ENCODE measurements at places on chromosomes 4 and X. TPM values are rescaled to one million over a fixed set of nuclear protein-coding genes. Genes with fewer than 3 reads are reported as not detected.

GRCh38 chr4:146567396-146567795 lies 45.7 kb upstream of the SLC10A7 start:
- no peak for DNase-seq

DNA sequence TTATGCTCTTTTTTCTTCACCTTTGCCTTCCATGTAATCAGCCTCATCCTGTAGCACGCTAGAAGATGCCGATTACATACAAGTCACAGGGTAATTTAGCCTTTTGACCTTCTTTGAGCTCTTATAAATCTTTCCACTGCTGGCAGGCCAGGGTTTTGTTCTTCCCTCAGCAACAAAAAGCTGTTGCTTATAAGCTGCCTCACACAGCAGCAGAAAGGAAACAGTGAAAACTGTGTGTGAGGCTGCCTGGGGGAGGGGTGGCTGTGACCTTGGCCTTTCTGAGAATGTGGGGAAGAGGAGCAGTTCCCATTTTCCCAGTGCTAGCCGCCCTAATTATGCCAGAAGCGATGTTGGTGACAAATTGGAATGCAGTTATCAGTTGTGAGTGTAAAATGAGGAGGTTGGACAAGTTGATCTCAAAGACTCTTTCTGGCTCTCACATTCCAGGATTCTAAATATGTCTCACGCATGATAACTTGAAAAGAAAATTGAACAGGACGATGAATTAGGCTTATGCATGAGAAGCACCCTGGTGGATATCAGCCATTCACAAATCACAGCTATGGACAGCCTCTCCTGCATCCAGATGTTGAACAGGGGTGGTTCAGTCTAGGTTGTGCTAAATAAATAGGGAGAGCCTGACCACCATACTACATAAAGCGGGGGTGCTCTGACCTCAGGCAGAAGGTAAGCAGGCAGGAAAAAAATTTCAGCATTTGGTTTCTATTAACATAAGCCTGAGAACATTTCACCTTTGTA lies 25.7 kb downstream of the SLITRK2 start:
- DNase-seq: no peak

DNA sequence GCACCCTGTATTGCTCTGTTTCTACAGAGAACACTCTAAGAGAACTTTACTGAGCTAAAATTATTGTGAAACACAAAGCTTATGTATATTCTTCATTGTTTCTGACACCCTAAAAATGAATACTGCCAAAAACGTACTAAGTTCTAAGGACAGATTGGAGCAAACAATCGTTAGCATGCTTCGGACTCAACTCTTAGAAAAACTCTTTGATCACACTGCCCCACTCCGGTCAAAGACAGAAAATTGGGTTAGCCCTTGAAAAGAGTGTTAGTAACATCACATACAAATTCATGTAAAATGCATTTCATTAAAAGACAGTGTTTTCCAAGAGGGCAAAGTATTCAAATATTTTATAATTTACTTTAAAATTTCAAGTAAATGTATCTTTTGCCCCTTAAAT lies 177.4 kb downstream of the DCHS2 start:
- DNase-seq: peak; percentile 27

Gene HTN3
- not detected for total RNA-seq

GRCh38 chrX:10966057-10966456 lies 145.1 kb upstream of the HCCS start:
- no peak for DNase-seq

DNA sequence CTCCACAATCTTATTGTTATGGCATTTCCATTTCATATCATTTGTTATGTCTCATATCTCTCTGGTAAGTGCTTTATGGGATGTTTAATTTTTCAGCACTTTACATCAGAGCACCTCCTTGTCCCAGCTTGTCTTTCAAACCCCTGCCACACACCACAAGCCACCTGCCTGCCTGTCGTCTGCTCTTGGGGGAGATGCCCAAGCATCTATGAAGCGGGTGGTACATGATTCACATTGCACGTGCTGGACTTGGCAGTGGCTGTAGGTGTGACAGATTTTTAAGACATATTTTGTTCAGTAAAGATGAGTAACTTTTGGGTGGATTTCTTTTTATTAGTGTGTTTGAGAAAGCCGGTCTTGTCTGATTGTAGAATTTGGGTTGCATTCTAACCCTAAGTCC lies 14.2 kb upstream of the SPATA4 start:
- DNase-seq: no peak

GRCh38 chrX:77548751-77549150 lies 101.6 kb downstream of the FGF16 start:
- no peak for DNase-seq

DNA sequence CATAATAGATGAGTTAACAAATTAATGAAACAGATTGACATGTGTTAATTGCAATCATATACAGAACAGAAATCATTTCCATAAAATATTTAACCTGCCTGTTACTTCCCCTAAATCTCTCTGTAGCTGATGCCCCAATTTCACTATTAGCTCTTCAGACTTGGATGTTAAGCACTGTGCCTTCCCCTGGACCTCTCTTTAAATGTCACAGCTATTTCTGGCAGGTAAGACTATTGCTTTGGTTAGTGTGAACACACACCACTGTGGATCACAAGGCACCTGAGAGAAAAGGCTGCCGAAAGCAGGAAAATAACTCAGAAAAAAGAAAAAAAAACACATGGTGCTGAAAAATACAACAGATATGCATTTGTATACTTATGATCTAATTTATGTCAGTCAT lies 91.3 kb downstream of the SNCA start:
- no peak for DNase-seq

DNA sequence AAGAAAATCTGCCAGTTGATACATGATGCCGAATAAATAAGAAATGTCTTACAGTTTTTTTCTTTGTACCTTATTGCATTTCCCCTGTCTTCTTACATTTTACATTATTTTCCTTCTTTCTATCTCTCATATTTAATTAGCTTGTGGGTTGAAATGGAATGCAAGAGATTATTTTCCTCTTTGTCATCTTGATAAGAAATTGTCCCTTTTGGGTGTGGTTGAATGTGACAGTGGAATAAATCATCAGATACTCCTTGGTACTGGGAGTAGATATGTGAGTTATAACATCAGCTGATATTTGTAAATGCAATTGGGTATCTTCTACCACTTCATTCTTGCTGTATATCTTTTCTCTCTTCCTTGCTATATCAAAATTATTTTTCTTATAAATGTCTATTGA lies 997.4 kb downstream of the RAPGEF2 start:
- DNase-seq: no peak

- no peak for DNase-seq
These were observed 4.2 kb downstream of the PAK3 start for GRCh38 chrX:111100191-111100590.

GRCh38 chr4:126470862-126471261 lies 1156.1 kb downstream of the FAT4 start:
- no peak for DNase-seq

- DNase-seq: peak; percentile 59
These were observed 67.4 kb downstream of the APBB2 start for GRCh38 chr4:41146716-41147506.

Gene TLR1
- 29.1 TPM for total RNA-seq

GRCh38 chrX:24151513-24151912 lies 2.0 kb downstream of the ZFX start:
- DNase-seq: no peak

- DNase-seq: no peak
These were observed 36.3 kb downstream of the SOD3 start for GRCh38 chr4:24831637-24832036.

Gene COL4A6
- 1.4 TPM for total RNA-seq

Gene TGIF2LX
- not detected for total RNA-seq

- DNase-seq: no peak
These were observed 46.2 kb upstream of the C4orf50 start for GRCh38 chr4:6064383-6064782.

DNA sequence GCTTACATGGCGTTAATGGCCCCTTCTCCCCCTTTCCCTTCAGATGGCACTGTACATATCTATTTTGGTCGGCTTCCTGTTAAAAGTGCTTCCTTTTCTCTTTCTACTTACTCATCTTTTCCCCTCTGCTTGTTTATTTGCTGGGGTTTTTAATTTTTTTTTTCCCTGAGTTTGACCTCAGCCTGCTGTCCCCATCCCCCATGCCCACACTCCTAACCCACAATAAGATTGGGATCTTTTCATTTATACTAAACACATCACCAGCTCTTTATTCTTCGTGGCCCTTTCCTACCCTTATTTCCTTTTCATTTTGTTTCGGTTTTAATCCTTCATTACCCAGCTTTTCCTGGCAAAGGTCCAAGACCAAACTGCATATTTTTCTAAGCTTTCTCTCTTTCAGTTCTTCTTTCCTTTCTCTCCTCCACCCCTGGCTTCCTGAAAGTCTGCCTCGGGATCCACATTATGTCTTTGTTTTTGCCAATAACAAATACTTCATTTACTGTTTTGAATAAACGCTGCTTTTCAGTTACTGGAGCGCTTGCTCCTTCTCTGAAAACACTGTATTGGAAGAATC lies 152.0 kb upstream of the USP9X start:
- DNase-seq: peak; percentile 33

DNA sequence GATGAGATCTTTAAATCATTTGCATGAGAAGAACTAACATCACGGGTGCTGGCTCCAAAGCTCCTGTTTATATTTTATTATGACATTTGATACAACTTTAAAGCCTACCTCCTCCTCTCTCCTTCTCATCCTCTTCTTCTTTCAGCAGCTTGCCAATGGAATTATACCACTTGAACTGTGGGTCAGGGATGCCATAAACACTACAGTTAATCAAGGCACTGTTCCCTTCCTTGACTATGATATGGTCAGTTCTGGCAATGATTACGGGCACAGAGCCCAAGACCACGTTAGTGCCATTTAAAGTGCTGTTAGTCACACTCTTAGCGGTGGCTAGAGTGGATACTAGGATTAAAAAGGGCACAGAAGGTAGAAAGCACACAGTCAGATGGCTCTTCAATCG lies 20.7 kb downstream of the MFAP3L start:
- DNase-seq: no peak

Gene ZDHHC9
- 19.0 TPM for total RNA-seq

Gene RWDD4
- total RNA-seq: 24.9 TPM

DNA sequence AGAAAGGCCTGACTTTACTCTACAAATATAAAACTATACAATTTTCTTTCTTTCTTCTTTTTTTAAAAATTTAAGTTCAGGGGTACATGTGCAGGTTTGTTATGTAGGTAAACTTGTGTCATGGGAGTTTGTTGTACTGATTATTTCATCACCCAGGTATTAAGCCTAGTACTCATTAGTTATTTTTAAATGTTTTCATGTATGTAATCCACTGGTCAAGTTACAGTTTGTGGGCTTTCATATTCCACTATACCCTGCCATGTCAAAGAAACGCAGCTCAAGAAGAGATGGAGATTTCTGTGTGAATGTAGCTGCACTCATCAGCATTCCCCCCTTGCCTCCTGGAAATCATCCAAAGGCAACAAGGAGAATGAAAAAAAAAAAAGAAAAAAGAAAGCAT lies 31.2 kb upstream of the SPRY1 start:
- no peak for DNase-seq

Measured in tibial nerve (tissue), 4 donors.